ENCODE measurements at places on chromosomes 2 and 18.

DNA sequence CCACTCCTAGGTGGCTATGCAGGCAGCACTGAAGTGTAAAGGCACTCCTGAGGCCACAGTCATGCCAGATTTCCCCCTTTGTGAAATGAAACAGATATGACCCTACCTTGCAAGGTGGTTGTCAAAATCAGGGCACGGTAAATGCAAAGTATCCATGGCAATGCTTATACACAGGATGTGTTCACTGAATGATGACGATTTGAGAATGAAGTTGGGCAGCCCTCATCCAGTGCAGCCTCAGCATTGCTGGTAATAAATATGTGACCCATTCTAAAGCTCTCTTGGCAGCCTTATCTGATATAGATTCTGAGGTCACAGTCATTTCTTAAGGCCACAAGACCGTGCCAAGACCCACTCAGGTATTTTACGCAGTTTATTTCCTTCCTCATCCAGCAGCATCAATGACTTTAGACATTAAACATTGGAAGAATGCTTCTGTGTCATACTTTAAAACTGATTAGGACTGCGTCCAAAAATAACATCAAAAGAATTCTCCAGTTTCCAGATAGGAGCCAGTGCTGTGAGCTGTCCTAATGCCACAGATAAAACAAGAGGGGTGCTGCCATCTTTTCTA is 125.5 kb upstream of the SERTAD2 start:
- no peak for DNase-seq

DNA sequence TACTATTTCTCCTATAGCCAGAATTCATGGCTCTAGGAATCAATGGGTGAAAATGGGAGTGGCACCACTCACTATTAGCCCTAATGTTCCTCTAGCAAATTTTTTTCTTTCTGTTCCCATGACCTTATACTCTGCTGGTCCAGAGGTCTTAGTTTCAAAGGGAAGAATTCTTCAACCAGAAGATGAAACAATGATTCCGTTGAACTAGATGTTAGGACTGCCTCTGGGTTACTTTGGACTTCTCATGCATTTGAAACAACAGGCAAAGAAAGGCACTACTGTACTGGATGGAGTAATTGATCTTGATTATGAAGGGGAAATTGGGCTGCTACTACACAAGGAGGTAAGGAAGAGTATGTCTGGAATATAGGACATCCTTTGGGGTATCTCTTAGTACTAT is 18.6 kb upstream of the ADCYAP1 start:
- DNase-seq = no peak

DNA sequence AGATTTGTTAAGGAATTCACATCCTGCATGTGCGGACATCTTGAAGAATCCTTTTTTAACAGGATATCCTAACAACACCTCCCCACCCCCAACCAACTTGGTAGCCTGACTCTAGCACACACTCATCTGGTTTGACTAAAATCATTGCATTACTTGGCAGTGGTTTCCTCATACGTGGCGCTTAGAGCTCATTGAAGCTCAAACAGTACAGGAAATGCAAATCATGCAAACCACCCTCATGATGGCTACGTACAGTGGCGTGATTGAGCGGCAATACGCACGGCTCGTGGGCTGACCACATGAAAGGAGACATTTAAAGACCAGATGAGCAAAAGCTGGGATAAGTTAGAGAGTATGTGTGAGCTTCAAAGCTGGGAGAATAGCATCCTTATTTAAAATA is 336.2 kb downstream of the ZEB2 start:
- no peak for DNase-seq

DNA sequence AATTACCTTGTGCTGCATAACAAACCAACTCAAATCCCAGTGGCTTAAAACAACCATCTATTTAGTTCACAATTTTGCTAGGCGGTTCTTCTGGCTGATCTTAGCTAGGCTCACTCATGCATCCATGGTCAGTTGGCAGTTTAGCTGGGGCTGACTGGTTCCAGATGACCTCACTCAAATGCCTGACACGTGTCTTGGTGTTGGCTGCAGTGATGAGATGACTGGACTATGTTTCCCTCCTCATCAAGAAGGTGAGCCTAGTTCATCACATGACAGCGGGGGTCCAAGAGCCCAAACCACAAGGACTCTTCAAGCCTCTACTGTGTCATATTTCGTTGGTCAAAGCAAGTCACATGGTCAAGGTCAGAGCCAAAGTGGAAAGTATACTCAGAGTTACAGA is 42.7 kb upstream of the ACTR3 start:
- DNase-seq = no peak

DNA sequence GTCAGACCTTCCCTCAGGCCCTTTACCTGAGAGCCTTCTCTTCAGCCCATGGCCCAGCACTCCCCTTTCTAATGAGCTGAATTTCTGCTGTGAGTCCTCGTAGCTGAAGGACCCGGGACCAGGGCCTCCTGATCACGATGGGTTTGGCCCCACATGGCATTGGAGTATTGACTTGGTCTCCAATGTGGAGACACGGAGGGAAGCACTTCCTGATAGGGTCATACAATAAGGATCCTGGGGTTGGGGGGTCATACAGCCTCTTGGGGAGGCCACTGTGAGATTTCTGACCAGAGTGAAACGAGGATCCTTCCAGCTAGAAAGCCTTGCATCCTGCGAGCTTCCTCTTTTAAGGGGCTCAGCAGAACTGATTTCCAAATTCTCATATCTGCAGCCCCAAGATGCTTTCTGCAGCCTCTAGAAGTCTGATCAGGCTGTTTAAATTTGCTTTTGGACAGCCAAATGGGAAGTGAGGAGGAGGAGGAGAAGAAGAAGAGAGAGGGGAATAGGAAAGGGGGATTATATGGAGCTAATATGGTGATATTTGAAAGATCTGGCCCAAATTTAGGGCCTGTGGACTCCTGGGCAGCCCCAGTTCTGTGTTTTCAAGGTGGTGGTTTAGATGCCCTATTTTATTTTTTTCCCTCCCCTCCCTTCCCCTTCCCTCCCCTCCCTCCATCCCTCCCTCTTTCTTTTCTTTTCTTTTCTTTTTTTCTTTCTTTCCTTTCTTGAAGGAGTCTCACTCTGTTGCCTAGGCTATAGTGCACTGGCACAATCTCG is 38.9 kb downstream of the RHOB start:
- DNase-seq = no peak

DNA sequence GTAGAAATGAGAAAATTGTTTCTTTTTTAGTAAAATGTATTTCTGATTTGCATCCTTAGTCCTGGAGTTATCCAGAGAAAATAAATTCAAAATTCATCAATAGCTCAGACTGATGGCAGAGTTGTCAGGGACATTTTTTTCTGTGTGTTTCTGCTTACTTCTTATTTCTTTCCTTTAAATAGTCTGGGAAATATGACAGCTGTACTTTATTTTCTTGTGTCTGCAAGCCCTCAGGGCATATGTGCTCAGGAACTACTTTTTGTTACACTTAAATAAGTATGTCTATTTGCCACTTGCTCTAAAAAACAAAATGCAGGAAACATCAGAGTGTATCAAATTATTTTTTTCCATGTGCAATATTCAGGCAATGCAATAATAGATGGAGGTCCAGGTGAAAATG is 126.8 kb upstream of the UNC80 start:
- DNase-seq = no peak

DNA sequence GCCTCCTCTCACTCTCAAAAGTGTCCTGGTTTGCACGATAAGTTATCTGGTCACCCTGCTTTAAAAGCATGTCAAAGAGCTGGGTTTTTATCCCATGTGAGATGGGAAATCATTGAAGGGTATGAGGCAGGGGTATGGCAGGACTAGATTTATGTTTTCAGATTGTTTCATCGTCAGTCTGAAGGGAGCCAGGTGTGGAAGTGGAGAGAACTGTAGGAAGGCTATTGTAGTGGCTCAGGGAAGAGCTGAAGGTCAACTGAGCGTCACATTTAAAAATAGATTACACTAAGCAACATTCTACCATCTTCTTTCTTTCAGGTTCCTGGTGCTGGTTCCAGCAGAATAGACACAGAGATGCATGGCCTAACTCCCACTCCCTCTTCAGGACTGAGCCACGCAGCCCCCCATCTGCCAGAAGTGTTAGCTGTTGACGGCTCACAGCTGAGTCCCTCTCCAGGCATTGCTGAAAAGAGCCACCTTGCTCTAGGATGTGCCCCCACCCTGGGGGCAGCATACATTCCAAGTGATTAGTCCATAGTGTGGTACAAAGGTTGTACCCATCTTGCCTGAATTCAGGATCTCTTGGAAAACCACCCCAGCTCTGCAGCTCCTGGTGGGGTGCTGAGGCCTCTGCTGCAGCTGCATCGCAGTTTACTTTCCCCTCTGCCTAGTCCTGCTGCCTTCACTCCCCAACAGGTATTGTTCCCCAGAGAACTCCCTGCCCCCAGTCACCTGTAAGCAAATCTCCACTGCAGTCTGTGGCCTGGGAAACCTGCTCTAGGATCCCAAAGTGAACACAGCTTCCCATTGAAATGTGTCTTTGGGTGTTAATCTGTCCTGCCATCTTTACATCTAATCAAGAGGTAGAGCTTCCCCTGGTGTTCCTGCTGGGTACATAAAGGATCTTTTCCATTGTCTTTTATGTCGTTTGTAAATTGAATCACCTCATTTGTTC is 79.5 kb upstream of the KLF7 start:
- no peak for DNase-seq

GRCh38 chr2:189885368-189885767 is 101.1 kb downstream of the PMS1 start:
- DNase-seq = no peak

DNA sequence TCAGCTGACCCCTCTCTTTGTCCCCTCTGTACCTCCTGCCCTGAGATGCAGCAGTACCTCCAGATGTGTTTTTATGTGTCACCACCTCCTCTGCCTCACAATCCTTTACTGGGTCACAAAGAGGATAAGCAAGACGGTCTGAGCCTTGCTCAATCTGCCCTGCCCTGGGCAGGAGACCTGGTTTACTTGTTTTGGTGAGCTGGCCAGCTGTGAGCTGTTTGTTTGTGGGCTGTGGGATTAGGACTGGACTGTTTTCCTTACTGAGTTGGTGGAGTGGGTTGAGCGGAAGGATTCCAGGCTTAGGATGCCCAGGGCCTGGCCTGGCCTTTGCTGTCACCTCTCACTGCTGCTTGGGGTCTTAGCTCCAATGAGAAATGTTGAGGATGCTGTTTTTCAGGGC is 299.5 kb downstream of the SRBD1 start:
- no peak for DNase-seq

DNA sequence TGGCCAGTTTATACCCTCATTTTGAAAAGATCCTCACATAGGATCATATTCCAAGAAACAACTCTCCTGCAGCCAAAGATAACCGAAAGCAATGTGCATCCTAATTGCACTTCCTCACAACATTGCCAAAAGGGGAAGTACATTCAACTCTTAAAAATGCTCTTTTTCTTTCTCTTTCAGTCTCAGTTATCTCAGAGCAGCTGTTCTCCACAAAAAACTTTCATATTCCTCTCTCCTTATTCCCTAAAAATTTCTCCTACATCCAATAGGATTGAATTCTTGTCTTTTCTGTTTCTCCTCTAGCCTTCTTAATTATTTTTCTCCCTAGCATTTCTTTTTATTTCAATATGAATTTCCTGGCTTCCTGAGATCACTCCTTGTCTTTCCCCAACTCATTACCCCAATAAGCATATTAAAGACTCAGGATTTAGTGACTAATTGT is 7.4 kb upstream of the VRK2 start:
- peak; percentile 35 for DNase-seq

GRCh38 chr2:206488623-206489022 is 45.3 kb downstream of the ADAM23 start:
- no peak for DNase-seq

DNA sequence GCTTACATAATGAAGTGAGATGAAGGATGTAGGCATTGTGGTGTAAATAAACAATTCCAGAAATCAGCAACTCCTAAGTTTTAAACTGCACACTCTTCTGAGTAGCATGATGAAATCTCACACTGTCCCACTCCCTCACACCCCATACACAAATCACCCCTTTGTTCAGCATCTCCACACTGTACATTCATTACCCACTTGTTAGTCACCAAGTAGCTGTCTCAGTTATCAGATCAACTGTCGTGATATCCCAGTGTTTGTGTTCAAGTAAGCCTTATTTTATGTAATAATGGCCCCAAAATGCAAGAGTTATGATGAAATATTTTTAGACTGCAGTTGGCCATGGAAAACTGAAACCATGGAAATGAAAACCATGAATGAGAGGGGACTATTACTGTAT is 135.7 kb downstream of the GRB14 start:
- no peak for DNase-seq

GRCh38 chr2:177598326-177599138 is 206.0 kb downstream of the AGPS start:
- no peak for DNase-seq
